Activated CD8-positive, alpha-beta memory T cell treated with anti-CD3 and anti-CD28 coated beads for 48 hours (primary cell): ENCODE measurements at places on chromosomes 2 and 18.

DNA sequence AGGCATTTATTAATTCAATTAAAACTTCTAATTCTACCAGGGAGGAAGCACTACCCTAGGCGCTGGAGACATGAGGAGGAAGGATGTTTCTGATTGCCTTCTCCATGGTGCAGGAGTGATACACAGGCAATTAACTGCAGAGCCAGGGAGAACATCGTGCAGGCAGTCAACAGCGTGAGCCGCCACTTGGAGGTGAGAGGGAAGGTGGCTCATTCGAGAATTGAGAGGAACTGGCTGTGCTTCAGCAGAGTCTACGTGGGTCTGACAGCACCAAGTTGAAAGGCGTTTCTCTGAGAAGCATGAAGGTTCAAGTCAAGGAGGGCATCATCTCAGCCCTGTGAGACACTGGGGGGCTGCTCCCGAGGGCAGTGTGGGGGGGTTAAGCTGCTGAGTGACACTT is 388.7 kb upstream of the MYT1L start:
- DNase-seq: no peak

- no peak for DNase-seq
These were observed 21.5 kb upstream of the BIN1 start for GRCh38 chr2:127128445-127128904.

DNA sequence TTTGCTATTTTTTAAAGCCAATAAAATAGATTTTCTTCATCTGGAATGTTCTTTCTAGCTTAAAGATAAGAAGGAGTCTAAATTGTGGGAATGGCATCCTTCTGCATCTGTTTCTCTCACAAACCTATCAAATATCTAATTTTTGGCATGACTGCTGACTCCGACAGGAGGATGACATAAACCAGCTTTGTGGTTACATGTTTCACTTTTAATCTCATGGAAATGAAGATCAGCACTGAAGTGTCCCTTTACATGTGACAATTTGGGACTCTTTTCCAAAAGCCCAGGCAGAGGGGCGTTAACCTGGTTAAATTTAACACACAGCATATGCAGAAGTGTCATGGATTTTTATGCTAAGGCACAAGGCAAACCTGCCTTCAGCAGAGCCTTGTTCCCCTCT is 694.7 kb downstream of the ARHGAP15 start:
- DNase-seq: no peak

DNA sequence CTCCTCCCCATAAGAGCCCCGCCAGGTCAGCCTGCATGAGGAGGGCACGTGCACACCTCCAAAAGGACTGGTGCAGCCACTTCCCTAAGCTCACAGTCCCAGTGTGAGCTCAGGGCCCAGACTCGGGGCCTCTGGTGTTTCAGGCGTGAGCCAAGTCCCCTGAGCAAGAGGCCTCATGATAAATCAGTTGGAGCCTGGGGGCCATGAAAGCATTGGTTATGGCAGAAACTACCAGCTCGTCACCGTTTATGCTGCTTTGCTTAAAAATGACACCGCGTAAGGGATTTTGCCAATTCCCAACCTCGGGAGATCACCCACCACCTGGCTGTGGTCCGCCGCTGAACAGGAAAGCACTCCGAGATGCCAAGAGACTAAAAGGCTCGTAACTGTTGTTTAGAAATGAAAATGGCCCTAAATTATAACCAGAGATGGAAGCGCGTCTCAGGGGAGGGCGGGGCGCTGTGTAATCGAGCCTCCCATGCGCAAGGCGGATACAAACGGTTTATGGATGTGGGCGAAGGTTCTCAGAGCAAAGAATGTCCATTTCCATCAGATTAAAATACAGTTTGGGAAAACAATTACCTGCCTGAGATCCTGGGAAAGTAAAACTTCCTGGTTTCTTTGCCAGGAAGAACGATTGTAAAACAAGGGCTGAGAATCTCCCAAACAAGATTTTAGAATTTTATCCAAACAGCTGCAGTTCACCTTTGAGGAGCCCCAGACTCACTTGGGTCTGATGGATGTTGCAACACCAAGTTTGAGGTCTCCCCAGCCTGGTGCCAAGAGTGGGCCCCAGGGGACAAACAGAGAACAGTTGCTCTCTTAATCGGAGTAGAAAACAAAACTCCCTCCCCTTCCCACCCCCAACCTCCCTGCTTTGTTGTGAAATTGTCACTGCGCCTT is 141.4 kb downstream of the BCL2 start:
- no peak for DNase-seq

DNA sequence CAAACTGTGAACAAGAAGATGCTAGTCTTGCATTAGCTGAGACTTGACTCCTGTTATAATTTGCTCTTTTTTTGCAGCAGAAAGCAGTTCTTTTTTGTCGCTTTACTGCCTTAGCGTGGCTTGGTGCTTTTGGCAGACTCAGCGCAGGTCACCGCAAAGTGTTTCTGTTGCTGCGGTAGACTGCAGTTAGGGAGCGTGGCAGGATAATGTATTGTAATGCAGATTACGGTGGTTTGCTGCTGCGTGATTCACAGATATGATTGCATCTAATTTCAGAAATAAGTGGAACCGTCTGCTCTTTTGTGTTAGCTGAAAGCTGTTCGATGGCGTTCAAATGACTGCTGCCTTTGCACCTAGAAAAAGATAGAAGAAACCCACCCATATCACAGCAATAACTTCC is 131.6 kb upstream of the SATB2 start:
- no peak for DNase-seq

GRCh38 chr18:51251625-51252024 is 54.1 kb upstream of the MEX3C start:
- DNase-seq: no peak

GRCh38 chr2:165015052-165015642 is 59.8 kb upstream of the SLC38A11 start:
- no peak for DNase-seq

GRCh38 chr2:189658306-189659212 is 2.7 kb upstream of the ASNSD1 start:
- DNase-seq: no peak

DNA sequence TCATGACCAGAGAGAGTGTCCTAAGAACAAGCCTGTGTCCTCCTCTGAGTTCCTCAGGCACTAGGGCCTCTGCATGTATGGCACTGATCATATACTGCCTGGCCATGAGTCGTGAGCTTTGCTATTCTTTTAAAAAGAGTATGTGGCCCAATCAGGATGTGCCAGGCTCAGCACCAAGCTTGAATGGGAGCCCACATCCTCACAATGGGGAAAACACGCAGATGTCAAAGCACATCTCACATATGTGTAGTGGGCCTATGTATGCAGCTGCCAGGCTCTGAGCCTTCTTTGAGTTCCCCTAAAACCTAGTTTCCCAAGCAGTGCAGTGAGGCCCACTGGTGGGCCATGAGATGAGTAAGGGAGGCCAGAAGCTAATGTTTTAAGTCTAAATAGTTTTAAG is 69.9 kb upstream of the SLC1A4 start:
- no peak for DNase-seq

GRCh38 chr2:187362151-187362550 is 85.9 kb downstream of the CALCRL start:
- DNase-seq: no peak

GRCh38 chr2:232838406-232838874 is 31.6 kb upstream of the SNORC start:
- peak; percentile 9 for DNase-seq

GRCh38 chr2:195687320-195688086 is 30.5 kb downstream of the SLC39A10 start:
- no peak for DNase-seq

DNA sequence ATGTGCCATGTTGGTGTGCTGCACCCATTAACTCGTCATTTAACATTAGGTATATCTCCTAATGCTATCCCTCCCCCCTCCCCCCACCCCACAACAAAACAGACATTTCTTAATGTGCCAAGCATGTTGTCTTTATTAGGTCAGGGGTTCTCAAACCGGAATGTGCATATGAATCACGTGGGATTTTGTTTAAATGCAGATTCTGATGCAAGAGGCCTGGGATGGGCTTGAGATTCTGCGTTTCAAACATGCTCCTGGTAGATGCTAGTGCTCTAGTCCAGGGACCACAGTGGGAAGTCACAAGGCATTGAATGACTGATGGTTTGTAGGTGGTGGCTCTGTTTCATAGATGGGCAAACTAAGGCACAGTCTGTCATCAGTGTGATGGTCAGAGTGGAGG is 184.7 kb downstream of the SMAD7 start:
- DNase-seq: no peak

DNA sequence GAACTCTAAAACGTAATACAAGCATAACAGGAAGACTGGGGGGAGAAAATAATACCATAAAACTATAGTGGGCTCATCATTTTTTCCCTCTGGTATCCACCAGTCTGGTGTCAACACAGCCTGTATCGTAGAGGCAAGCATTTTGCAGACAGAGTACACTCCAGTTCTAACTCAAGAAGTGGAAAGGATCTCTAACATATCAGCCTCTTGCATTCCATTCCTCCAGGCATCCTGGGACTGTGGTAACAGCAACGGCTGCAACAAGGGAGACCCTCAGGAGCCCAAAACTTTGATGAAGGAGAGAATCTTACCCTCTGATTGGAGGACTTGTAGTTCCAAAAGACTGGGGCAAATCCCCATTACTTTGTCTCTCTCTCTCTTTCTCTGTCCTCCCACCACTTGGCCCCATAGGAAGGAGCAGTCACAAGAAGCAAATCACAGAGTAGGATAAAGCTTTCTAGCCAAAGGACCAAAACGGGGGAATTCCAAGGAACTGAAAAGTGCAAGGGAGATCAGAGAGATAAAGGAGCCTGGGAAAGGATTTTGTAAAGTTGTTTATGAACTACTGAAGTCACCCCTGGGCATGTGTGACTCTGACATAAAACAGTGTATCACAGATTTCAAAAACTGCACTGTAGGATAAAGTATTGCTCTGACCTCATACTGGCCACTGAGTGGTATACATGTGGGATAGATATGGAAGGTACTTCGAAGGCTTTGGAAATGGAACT is 11.9 kb downstream of the FRZB start:
- DNase-seq: no peak

DNA sequence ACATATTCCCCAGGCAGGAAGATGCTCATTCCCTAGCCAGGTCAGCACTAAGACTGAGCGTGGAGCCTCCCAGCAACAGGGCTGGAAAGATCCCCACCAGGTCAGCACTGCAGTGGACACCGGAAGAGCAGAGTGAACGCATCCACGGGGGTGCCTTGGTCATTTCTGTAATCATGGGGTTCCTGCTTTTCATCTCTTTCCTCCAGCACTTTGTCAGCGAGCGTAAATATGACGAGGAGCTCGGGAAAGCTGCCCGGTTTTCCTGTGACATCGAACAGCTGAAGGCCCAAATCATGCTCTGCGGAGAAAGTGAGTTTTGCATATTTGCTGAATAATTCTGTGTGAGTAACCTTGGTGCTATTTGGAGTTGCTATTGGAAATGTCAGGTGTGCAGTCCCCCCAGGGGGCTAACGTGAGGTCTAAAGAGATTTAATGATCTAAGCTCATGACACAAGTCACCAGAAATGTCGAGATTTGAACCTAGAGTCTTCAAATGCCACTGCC is 40.1 kb downstream of the KCTD18 start:
- DNase-seq: no peak

DNA sequence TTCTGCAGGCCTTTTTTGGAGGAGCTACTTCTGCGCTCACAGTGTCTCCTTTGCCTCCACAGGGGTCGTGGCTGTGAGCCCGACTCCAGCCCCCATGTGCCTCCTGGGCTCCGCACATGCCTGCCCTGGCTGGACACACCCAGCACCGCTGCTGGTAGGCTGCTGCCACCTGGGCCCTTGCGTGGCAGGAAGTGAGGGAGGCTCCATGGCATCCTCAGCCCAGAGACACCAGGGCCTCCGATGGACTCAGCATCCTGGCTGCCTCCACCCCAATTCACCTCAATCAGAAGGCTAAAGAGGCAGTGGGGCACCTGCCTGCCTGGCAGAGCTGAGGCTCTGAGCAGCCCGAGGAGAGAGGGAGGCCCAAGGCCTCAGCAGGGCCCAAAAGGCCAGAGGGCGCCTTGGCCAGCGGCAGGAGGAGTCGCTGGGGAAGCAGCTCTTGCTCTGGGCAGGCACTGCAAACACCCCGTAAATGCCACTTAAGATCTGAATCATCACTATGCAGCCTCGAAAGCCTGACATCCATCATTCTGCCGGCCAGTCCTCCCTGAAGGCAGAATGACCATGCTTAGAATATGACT is 68.3 kb upstream of the OTOS start:
- DNase-seq: no peak
